WTC11 (cell line): ENCODE measurements at places on chromosomes 11 and 22.

- no peak for DNase-seq
These were observed 498.3 kb downstream of the CNTN5 start for GRCh38 chr11:99519095-99519494.

- DNase-seq, result no peak
These were observed 863.6 kb downstream of the FAM181B start for GRCh38 chr11:81870066-81870412.

- no peak for DNase-seq
These were observed 113.5 kb downstream of the SHANK2 start for GRCh38 chr11:71138737-71139425.

GRCh38 chr11:129593098-129593497 is 217.4 kb downstream of the BARX2 start:
- no peak for DNase-seq

GRCh38 chr22:45319324-45319685 is 9.6 kb downstream of the FAM118A start:
- no peak for DNase-seq
